Muscle of leg (tissue), 16 donors: ENCODE measurements at places on chromosomes 1 and 21.

- DNase-seq: no peak
- no peak overlapping the region for H3K4me3 ChIP-seq
- H3K36me3 ChIP-seq: no peaks in the 10 kb centered on the region
Measured at GRCh38 chr1:1173061-1173792, 453 bp upstream of the TTLL10 start.

GRCh38 chr1:180646093-180646492, 14.3 kb downstream of the XPR1 start:
- H3K27ac ChIP-seq: no peak overlapping the region
- no peaks in the 10 kb centered on the region for H3K4me1 ChIP-seq
- H3K27me3 ChIP-seq: no peaks in the 10 kb centered on the region
- no peak overlapping the region for H3K4me3 ChIP-seq
- H3K36me3 ChIP-seq: no peaks in the 10 kb centered on the region

DNA sequence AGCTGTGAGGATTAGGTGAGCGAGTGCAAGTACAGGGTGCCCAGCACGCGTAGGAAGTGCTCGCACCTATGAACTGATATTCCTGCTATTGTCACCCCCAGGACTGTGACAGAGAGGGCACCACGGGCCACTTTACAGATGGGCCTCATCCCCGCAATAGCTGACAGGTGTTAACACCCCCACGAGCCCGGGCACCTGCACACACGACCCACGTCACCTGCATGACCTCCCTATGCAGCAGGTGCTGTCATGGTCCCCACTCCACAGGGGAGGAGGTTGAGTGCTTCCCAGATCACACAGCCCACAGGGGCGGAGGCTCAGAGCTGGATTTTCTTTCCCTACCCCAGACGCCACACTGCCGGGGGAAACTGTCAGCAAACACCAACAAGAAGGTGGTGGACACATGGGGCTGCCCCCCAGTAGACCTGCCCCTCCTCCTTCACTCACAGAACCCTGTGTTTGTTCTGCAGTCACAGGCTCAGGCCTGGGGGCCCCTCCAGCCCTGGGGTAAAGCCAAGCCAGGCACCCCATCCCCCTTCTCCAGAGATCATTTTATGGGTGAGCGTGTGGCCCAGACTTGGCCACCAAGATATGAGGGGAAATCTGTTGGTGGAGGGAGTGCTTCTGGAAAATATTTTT, 465.5 kb downstream of the MATN1 start:
- H3K27me3 ChIP-seq: peaks cover 25% of the 10 kb centered on the region
- DNase-seq: no peak
- H3K4me1 ChIP-seq: no peaks in the 10 kb centered on the region
- H3K27ac ChIP-seq: no peak overlapping the region
- H3K36me3 ChIP-seq: no peaks in the 10 kb centered on the region
- H3K4me3 ChIP-seq: no peak overlapping the region

GRCh38 chr1:119007339-119007669, 19.2 kb upstream of the TBX15 start:
- no peak overlapping the region for H3K4me3 ChIP-seq
- H3K27ac ChIP-seq: no peak overlapping the region
- peaks cover 18% of the 10 kb centered on the region for H3K4me1 ChIP-seq
- H3K36me3 ChIP-seq: no peaks in the 10 kb centered on the region
- peaks cover 46% of the 10 kb centered on the region for H3K27me3 ChIP-seq

DNA sequence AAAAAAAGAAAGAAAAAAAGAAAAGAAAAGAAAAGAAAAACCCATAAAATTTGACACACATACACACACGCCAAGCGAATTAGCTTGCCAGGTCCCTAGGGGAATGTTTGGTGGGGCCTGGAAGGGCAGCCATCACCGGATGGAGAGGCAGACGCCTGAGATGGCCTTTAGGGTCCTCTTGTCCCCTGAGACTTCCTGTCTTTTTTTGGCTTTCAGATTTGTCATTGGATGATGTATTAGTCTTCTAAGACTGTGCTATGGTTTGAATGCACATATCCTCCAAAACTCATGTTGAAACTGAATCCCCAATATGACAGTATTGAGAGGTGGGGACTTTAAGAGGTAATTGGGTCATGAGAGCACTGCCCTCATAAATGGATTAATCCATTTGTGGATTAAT, 211.8 kb downstream of the TOMM20 start:
- no peaks in the 10 kb centered on the region for H3K27me3 ChIP-seq
- no peak overlapping the region for H3K4me3 ChIP-seq
- DNase-seq: no peak
- H3K4me1 ChIP-seq: peaks cover 62% of the 10 kb centered on the region

DNA sequence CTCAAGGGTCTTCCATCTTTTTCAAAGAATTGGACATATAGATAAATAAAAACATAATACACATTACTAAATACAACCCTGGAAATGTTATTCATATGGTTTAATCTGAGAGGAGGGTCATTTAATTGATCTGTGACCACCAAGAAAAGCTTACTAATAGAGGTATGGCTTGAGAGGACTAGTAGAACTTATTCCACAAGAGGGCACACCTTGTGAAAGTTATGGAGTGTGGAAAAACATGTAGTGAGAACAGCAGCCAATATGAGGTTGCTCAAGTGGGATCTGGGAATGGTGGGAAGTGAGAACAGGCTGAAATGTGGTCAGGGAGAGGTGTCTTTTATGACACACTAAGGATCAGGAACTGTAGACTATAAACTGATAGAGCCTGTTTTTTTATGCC, 973.5 kb upstream of the B3GALT2 start:
- H3K36me3 ChIP-seq: no peaks in the 10 kb centered on the region
- H3K4me3 ChIP-seq: no peak overlapping the region
- H3K27me3 ChIP-seq: no peaks in the 10 kb centered on the region
- no peaks in the 10 kb centered on the region for H3K4me1 ChIP-seq
